T-cell (primary cell): ENCODE measurements at places on chromosomes 5 and 9.

GRCh38 chr5:167995844-167996425 is 295.5 kb upstream of the WWC1 start:
- no peak for DNase-seq

DNA sequence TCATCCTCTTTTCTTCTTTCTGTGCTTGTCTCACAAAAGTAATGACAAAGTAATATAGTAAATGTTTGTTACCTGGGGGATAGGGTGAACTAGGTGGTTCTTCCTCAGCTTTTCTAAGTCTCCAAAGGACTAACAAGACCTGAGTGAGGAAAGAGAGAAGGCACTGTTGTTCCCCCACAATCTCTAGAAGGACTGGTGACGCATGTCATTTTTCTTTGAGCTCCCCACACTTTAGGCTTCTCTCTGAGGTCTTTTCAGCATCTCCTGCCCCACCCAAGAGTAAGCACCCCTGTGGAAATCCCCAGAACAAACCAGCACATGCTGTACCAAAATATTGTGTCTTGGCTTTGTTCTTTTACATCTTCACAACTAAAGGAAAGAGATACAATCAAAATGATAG is 2.4 kb upstream of the IL7R start:
- DNase-seq: peak; percentile 83

GRCh38 chr5:146042628-146043279 is 62.6 kb downstream of the PLAC8L1 start:
- no peak for DNase-seq

GRCh38 chr9:35398651-35399335 is 91.1 kb upstream of the RUSC2 start:
- DNase-seq: no peak

DNA sequence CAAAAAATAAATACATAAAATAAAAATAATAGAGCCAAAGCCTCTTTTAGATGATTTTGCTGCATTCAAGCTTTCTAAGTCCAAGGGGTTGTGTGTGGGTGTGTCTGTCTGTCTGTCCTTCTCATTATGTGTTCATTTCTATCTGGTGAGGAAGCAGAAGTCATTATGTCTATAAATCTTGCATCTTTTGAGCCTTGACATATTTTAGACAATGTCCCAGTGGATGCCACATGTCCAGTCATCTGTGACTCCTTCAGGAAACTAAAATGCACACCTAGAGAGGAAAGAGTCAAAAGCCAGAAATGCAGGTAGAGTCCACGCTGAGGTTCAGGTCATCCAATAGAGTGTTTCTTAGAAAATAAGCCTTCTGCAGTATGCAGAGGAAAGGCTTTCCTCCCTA is 80.9 kb downstream of the GALNT10 start:
- no peak for DNase-seq

DNA sequence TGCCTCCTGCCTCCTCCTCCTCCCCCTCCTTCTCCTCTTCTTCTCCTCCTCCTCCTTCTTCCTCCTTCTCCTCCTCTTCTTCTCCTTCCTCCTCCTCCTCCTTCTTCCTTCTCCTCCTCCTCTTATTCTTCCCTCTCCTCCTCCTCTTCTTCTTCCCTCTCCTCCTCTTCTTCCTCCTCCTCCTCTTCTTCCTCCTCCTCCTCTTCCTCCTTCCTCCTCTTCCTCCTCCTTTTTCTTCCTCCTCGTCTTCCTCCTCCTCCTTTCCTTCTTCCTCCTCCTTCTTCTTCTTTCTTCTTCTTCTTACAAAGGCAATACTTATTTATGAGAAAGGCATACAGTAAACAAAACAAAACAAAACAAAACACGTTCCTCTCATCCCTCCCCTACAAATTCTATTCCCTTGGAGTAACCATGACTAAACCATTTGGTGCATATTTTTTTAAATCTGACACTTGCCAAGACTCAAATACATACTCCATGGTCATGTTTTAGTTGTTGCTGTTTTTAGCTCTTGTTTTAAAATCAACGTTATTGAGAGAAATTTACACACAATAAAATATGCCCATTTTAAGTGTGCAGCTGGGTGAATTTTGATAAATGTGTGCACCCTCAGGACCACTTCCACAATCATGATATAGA is 135.6 kb downstream of the FOXD1 start:
- DNase-seq: no peak
